Breast epithelium (tissue), 4 donors: ENCODE measurements at places on chromosomes 5 and 9. TPM values are rescaled to one million over a fixed set of nuclear protein-coding genes. Genes with fewer than 3 reads are reported as not detected.

The PCDHB11 gene
- total RNA-seq, result 2.7 TPM

- no peak for DNase-seq
Measured at GRCh38 chr9:72465593-72465984, 55.8 kb upstream of the TMC1 start.

DNA sequence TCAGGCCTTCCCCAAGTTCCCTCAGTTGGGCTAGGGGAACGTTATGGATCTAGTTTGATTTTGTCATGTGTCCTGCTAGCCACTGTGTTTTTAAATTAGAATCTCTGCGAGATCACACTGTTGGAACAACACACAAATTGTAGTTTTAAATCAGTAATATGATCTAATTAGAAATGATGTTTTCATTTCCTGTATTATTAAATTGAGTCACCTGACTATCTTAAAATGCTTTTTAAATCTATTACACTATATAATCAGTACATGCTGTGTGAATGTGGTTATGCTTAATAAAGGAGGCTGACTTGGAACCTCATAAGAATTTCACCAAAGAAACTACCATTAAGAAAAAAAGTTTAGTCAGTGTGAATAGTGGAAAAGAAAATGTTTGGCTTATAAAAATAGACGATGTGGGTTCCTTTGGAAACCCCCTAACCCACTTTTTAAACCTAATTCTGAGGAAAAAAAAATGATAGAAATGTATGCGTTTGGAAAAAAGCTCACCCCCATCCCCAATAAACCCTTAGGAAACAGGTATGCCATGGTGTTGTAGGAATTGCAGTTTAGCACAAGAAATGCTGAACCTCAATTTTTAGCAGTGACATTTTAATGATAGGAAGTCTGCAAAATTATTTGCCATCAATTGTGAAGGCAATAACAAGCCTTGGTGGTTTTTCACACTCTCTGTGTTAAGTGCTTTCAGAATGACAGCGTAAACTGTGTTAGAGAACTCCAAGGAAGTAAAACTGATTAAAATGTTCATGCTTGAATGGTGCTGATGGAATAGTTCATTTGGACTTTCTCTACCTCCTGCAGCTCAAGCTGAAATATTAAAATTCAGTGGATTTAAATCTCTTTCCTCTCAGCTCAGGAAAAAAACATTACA, 59.0 kb downstream of the TLE4 start:
- no peak for DNase-seq

DNA sequence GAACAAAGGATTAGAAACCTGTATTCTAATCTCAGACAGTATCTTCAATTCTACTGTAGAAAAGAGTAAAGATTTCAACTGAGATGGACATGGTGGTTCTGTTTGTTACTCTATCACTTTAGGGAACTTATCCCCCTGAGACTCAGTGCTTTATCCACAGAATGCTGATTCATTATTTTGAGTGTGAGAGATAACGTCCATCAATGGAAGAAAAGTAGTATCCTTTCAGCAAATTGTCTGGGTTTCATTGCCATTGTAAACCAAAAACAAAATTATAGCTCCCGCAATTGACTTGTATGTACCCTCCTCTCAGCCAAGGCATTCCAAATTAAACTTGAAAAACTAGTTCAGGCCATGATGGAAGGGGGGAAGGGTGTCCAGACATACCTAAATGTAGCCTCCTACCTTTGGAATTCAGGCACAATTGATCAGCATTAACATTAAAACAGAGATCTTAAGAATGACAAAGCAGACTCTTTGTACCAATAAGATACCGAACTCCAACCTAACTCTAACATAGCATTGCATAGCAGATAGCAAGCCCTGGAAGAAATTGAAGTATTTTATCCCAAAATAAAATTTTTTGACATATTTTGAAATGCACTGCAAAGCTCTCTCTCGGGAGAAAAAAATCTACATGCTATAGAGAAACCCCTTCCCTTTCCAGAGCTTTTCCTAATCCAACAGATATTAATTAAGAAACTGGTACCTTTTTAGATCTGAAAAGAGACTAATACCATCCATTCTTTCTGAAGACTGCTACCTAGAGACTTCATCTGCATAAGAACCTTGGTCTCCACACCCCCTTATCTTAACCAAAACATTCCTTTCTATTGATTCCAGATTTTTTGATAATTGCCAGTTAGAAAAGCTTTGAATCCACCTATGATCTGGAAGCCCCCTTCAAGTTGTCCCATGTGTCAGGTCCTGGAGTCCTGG, 1055.7 kb downstream of the PTPRD start:
- DNase-seq, result no peak

DNA sequence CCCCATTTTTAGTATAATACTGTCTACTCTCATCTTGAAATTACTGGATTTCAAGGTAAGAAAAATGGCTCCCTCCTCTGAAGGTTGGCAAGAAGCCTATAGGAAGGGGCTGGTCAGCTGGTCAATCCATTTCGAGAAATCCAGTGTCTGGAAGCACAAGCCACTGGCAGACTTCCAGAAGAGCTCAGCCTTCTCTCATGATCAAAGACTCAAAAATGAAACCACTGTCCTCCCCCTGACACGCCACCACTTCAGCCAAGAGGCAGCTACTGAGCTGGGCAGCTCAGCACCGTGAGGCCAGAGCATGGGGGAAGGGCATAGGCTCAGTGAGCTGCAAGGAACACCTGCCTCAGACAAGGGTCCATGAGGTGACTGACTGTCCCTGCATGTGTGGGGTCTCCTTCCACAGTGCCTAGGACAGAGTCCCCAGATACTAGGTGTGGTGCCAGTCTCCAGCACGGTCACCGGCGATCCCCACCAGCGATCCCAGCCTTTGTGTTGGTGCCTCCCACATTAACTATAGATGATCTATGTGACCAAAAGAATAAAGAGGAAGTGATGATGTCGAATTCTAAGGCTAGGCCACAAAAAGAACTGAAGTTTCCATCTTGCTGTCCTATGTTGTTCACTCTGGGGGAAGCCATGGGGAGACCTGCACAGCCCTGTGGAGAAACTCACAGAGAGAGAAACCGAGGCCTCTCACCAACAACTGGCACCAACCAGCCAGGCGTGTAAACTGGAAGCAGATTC, 100.1 kb upstream of the LRRTM2 start:
- no peak for DNase-seq

GRCh38 chr9:21933865-21934264, 60.3 kb downstream of the CDKN2A start:
- DNase-seq, result no peak

DNA sequence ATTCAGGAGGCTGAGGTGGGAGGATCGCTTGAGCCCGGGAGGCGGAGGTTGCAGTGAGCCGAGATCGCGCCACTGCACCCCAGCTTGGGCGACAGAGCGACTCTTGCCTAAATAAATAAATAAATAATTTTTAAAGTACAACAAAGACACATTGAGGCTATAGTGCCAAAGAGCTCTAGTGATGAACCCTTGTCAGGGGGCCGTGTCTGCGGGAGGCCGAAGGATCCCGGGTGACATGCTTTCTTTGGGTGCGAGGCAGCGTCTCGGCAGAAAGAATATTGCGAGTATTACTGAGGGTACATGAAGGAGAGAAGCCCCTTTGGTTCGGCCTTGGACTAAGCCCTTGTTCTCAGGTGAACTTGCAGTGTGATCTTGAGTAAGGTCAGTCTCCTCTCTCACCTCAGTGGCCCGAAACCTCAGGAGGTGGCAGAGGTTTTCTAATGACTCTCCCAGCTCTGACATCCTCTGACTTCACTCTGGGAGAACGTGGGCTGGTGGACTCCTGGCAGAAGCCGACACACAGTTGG, 397 bp upstream of the RECK start:
- DNase-seq, result no peak

The PIP5KL1 gene
- 10.1 TPM for total RNA-seq

DNA sequence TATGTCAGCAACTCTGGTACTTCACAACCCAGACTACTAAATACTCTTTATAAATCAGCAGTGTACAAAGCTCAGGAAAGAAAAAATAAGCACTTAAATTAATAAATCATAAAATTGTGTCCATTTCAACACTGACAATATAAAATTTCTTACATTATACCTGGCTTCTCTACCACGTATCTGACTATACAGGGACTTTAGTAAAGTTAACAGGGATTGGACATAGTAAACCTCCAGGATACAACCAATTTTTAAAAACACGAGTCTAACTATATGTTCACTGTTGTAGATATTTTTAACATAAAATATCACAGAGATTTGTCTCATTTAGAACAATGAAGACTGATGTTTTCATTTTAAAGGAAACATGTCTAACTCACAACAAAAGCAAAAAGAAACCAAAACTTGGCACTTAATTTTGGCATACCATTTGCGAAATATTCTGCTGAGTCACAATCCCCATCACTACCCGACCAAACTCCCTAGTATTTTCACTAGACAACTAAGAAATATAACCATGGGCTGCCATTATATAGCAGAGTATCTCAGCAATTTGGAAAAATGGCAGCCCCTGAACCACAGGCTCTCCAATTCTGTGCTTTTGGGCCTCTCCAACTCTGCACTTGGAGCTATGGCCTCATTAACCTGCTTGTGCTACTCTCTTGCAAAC, 14.4 kb downstream of the FAM169A start:
- no peak for DNase-seq

GRCh38 chr5:14148890-14149671, 5.9 kb downstream of the TRIO start:
- DNase-seq, result no peak

The CCL27 gene
- total RNA-seq, result not detected

GRCh38 chr5:2148312-2149194, 265.8 kb upstream of the IRX4 start:
- DNase-seq, result no peak

The PCDHGB6 gene
- 12.8 TPM for total RNA-seq

DNA sequence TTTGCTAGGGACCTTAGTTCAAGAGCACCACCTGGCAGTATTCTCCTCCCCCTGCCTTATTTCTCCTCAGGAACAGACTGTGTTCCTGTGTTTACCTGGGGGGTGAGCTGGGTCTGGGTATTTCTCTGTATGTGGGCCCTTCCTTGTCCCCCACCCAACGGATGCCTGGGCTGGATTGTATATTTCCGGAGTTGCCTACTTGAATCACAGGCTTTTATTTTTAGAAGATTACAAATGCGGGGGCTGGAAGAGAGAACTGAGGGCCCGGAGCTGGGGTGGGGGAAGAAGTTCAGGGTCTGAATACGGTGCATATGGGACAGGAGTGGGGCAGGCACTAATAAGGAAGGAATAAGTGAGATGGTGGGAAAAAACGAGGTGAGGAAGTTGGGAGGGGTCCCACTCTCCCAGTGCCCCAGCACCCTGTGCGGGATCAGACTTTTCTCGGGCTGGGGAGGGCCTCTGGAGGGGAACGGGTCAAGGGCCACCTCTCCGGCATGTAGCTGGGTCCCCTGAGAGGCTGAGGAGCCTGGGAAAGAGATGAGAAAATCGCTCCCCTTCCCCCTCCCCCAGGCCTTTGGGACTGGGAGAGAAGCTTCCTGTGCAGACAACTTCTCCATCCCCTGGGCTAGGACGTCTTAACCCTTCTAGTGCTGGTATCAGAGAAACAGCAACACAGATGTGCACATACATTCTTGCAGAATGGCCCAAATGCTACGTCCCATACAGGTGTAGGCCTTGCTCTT, 42.1 kb downstream of the PCDH1 start:
- no peak for DNase-seq

The DHX29 gene
- 31.1 TPM for total RNA-seq

GRCh38 chr9:76271755-76272154, 122.5 kb downstream of the RFK start:
- DNase-seq, result no peak
